ENCODE measurements at places on chromosomes 2 and 18. TPM values are rescaled to one million over a fixed set of nuclear protein-coding genes. Genes with fewer than 3 reads are reported as not detected.

PJVK gene
- total RNA-seq, result 7.3 TPM

UGT1A5 gene
- total RNA-seq, result not detected

GBX2 gene
- total RNA-seq, result not detected

NAT8 gene
- not detected for total RNA-seq

DSG4 gene
- not detected for total RNA-seq

PREB gene
- total RNA-seq, result 52.2 TPM

ZBTB7C gene
- 1.0 TPM for total RNA-seq

SLC9A4 gene
- total RNA-seq, result not detected

PSMA8 gene
- total RNA-seq, result not detected

RESP18 gene
- not detected for total RNA-seq

OSBPL6 gene
- 2.1 TPM for total RNA-seq

FBLN7 gene
- 6.6 TPM for total RNA-seq

CYRIA gene
- total RNA-seq, result 27.4 TPM

RGPD3 gene
- total RNA-seq, result 0.85 TPM

ABCG8 gene
- 0.19 TPM for total RNA-seq

All from subcutaneous adipose tissue (tissue), 4 donors.